ENCODE measurements at places on chromosomes 2 and 18. TPM values are rescaled to one million over a fixed set of nuclear protein-coding genes. Genes with fewer than 3 reads are reported as not detected.

Gene ALPI
- not detected for polyA plus RNA-seq

DNA sequence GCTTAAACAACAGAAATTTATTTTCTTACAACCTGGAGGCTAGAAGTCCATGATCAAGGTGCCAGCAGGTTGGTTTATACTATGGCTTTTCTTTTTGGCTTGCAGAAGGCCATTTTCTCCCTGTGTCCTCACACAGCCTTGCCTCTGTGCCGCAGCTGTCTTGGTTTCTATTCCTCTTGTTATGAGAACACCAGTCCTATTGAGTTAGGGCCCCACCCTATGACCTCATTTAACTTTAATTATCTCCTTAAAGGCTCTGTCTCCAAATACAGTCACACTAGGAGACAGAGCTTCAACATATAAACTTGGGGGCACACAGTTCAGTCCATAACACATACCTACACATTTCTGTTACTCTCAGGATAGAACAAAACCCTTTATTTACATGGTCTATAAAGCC is 17.3 kb upstream of the RHOB start:
- no peak overlapping the region for H3K4me3 ChIP-seq
- H3K4me1 ChIP-seq, result peaks cover 44% of the 10 kb centered on the region
- H3K27ac ChIP-seq, result peak overlapping the region; percentile 35
- DNase-seq, result no peak
- no peaks in the 10 kb centered on the region for H3K36me3 ChIP-seq
- no peaks in the 10 kb centered on the region for H3K27me3 ChIP-seq

DNA sequence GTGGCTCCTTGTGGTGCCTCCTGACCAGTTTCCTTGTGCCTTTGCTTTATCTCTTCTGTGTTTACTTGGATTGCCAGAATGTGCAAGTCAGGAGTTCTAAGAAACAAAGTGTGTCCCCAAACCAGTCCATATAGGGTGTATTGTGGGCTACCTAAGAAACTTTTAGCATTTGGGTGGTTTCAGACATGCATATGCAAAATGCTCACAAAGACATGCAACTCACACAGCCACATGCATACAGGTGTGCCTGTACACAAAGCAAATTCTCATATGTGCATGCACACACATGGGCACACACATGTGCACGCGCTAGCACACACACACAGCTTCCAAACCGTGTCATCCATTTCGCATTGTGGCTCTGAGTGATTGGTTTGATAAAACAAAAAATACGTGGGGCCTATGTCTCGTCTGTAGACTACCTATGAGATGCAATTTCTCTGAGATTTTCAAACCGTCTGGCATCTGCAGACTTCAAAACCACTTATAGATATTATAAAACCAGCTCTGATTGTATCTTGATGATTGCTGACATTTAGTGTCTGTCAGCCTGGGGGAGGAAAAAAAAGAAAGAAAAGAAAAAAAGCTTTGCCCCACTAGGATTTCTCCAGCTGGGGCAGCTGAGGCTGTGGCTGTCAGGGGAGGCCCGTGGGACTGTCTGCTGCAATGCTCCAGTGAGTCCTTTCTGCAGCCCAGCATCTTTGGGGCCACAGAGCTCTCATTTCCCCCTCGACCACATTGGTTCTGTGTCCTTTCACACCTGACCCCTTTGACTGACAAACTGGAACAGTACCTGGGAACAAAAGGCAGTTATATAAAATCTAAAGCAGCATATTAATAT is 556.1 kb downstream of the CMPK2 start:
- no peak for DNase-seq
- H3K27ac ChIP-seq, result no peak overlapping the region
- H3K4me3 ChIP-seq, result no peak overlapping the region
- H3K27me3 ChIP-seq, result no peaks in the 10 kb centered on the region

- no peaks in the 10 kb centered on the region for H3K36me3 ChIP-seq
- no peaks in the 10 kb centered on the region for H3K4me1 ChIP-seq
- H3K27me3 ChIP-seq, result no peaks in the 10 kb centered on the region
- H3K27ac ChIP-seq, result no peak overlapping the region
- DNase-seq, result no peak
Measured at GRCh38 chr18:7609617-7610016, 42.5 kb downstream of the PTPRM start.

DNA sequence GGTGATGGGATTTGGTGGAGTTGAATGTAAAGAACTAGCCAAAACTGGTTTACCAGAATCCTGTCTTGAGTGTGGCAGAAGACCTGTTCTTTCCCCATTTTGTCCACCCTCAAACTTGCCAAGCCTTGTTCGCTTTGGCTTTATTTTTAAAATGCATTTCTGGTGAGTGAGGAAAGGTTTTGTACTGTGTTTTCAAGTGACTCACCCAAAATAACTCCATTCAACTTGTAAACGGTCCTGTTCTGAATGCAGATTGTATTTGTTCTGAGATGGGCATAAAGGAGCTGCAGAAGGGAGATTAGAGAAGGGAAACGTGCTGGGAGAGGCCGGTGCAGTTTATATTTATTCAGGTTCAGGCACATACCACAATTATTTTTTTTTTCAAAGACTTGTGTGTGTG is 5.3 kb upstream of the ITPRID2 start:
- H3K27me3 ChIP-seq, result peaks cover 18% of the 10 kb centered on the region
- no peak overlapping the region for H3K4me3 ChIP-seq
- H3K4me1 ChIP-seq, result no peaks in the 10 kb centered on the region

Gene EPB41L3
- polyA plus RNA-seq, result 0.15 TPM

GRCh38 chr2:146890491-146890890 is 954.3 kb upstream of the ACVR2A start:
- H3K4me1 ChIP-seq, result no peaks in the 10 kb centered on the region
- H3K27me3 ChIP-seq, result no peaks in the 10 kb centered on the region
- no peak overlapping the region for H3K27ac ChIP-seq
- no peaks in the 10 kb centered on the region for H3K36me3 ChIP-seq
- DNase-seq, result no peak

Gene IL36RN
- polyA plus RNA-seq, result not detected

Gene ZDBF2
- 2.7 TPM for polyA plus RNA-seq

Gene POMC
- polyA plus RNA-seq, result 13.0 TPM

DNA sequence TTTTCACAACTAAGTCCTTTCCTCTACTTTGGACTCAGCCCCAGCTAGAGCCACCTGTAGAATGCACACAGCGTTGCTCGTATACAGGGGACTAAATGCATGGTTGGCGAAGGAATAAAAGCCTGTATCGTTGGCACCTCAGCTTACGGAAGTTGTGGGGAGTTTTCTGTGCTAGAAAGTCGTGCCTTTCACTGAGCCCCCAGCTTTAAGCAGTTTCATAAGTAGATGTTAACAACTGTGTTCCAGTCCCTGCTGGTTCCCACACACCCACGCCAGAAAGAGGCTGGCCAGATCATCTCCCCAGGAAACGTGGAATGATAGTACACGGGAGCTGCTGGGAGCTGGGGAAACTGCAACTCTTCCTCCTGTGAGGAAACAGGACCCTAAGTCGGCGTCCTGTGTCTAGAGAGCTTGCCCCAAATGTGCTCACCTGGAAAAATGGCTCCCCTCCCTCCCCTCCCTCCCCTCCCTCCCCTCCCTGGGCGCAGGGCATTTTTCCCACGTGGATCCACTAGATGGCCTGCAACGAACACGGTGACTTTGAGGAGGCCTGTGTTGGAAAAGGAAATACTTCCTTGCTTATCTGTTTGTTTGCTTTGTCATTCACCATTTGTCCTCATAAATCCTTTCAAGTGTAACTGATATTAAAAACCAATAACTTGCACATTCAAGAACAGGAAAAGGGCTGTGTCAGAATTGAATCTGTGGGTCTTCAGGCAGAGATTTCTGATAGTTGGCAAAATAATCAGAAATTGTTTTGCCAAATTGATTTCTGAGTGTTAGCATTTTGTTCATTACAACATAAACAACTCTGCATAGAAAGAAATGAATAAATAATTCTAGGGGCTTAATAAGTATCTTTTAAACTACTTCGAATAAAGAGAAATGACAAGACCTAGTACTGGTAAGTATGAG is 43.9 kb upstream of the RFX8 start:
- no peak overlapping the region for H3K4me3 ChIP-seq
- no peaks in the 10 kb centered on the region for H3K27me3 ChIP-seq
- H3K36me3 ChIP-seq, result peaks cover 5% of the 10 kb centered on the region
- H3K4me1 ChIP-seq, result peaks cover 26% of the 10 kb centered on the region

Gene AGAP1
- polyA plus RNA-seq, result 0.10 TPM

DNA sequence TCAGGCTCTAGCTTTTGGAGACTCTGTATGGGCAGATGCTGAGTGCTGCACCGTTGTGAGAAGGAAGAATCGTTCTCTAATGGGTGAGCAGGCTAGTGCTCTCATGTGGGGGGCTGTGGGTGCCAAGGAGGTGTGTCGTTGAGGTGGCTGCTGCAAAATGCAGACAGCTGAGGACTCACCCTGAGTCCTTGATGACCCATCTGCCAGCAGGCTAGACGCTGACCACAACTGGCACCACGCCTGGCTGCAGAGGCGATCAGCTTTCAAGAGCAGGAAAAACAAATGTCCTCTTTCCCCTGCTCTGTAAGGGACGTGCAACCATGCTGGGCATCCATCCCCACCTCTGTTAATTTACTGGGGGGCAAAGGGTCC is 48.2 kb downstream of the HAUS1 start:
- H3K4me1 ChIP-seq, result peaks cover 36% of the 10 kb centered on the region
- H3K27ac ChIP-seq, result peak overlapping the region; percentile 80
- no peaks in the 10 kb centered on the region for H3K36me3 ChIP-seq
- no peak overlapping the region for H3K4me3 ChIP-seq

- no peak overlapping the region for H3K27ac ChIP-seq
- no peaks in the 10 kb centered on the region for H3K36me3 ChIP-seq
- DNase-seq, result no peak
- H3K27me3 ChIP-seq, result no peaks in the 10 kb centered on the region
- H3K4me1 ChIP-seq, result peaks cover 16% of the 10 kb centered on the region
- H3K4me3 ChIP-seq, result no peak overlapping the region
Measured at GRCh38 chr2:157903626-157904025, 27.5 kb upstream of the ACVR1 start.

Gene SERPINB10
- polyA plus RNA-seq, result not detected

DNA sequence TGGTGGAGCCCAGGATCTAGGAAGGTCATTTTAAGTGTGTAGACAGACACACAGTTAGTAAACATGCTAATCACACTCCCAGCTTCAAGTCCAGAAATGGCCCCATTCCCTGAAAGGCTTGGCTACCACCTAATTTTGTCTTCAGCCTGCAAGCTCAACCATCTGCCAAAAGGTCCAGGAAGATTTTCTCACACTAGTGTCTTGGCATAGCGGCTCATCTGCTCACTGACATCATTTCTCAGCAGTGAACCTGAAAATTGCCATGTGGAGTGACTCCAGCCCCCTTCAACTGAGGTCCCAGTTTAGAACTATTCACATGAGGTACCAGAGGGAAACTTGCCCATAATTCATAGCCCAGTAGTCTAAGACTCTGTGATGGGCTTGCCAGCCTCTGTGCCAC is 748.9 kb downstream of the LRP1B start:
- H3K4me3 ChIP-seq, result no peak overlapping the region
- no peak for DNase-seq
- H3K27me3 ChIP-seq, result no peaks in the 10 kb centered on the region
- no peaks in the 10 kb centered on the region for H3K36me3 ChIP-seq

Gene UBXN2A
- polyA plus RNA-seq, result 13.1 TPM

Gene CXCR1
- not detected for polyA plus RNA-seq

DNA sequence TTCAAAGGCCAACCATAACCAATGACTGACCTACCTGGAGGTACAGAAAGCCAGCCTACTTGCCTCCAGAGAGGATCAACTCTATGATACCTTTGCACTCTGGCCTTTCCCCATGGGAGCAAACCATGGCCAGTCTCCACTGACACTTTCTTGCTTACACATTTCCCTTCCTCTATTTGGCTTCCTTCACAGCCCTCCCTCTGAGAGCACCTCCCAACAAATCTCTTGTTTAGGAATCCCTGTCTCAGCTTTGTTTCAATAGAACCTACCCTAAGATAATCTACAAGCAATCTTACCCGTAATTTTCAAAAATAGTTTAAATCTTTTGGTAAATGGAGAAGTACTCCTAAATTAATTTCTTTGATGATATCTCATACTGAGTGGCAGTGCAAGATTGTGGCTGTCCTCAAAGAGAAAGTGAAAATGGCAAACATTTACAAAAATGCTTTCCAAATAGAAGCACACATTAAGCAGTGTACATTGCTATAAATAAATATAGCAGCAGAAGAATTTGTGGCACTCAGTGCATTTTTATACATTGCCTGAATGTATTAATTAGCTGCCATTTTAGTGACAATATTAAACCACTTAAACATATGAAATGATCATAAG is 140.6 kb downstream of the CCDC148 start:
- no peak overlapping the region for H3K27ac ChIP-seq
- H3K4me1 ChIP-seq, result no peaks in the 10 kb centered on the region
- DNase-seq, result no peak
- no peak overlapping the region for H3K4me3 ChIP-seq
- H3K27me3 ChIP-seq, result peaks cover 7% of the 10 kb centered on the region

- peaks cover 43% of the 10 kb centered on the region for H3K27me3 ChIP-seq
- peak within 1 kb of the TSS; percentile 66 for H3K4me3 ChIP-seq
- H3K4me1 ChIP-seq, result peaks cover 23% of the 10 kb centered on the region
- DNase-seq, result no peak
- no peak within 1 kb of the TSS for H3K27ac ChIP-seq
Measured at GRCh38 chr18:74457043-74457724, at the start of gene DIPK1C. Gene DIPK1C (minus strand): TSS chr18:74457308. CDS start chr18:74457259, 49 bp downstream.

GRCh38 chr18:45621061-45621511 is 5.8 kb downstream of the SLC14A2 start:
- peak; percentile 51 for DNase-seq
- H3K27me3 ChIP-seq, result no peaks in the 10 kb centered on the region
- no peak overlapping the region for H3K27ac ChIP-seq
- H3K4me3 ChIP-seq, result no peak overlapping the region
- no peaks in the 10 kb centered on the region for H3K36me3 ChIP-seq
- no peaks in the 10 kb centered on the region for H3K4me1 ChIP-seq

Gene LCT
- polyA plus RNA-seq, result not detected

DNA sequence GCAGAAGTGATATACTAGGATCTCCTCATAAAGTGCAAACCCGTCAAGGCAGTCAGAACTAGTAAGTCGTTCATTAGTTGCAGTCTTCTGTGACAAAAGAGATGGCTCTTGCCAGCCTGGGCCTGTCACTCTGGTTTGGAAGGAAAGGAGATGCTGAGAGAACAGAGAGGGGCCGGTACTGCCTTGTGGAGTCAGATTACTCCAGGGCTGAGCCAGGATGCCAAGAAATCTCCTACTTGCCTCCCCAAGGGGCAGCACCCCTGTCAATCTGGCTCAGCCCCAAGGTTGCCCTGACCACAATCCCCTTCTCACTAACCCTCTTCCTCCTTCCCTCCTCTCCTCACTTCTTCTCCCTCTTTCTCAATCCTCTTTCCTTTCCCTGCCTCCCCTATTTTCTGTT is 62.9 kb upstream of the ASPRV1 start:
- H3K27ac ChIP-seq, result no peak overlapping the region
- no peaks in the 10 kb centered on the region for H3K27me3 ChIP-seq

Gene UGT1A5
- polyA plus RNA-seq, result not detected

Gene HMSD
- not detected for polyA plus RNA-seq

- no peaks in the 10 kb centered on the region for H3K27me3 ChIP-seq
- H3K4me1 ChIP-seq, result peaks cover 61% of the 10 kb centered on the region
- DNase-seq, result peak; percentile 40
- peak overlapping the region; percentile 79 for H3K27ac ChIP-seq
Measured at GRCh38 chr18:79438898-79439627, 43.3 kb downstream of the NFATC1 start.

DNA sequence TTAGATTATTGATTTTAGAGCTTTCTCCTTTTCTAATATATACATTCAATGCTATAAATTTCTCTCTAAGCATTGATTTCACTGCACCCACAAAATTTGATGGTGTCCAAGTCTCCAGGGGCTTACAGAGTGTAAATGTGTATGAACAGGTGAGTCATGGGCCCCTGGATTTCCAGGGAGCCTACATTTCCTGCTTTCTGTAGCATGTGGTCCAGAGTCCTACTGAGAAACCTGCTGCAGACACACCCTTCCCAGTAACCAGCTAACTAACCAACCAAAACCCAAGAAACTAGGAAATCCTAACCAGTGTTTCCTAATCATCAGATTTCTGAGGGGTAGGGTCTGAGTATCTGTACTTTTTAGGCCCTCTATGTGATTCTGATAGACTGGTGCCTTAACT is 39.5 kb upstream of the TANC1 start:
- no peak for DNase-seq
- no peaks in the 10 kb centered on the region for H3K4me1 ChIP-seq
- H3K27ac ChIP-seq, result no peak overlapping the region
- H3K4me3 ChIP-seq, result no peak overlapping the region

Data from naive thymus-derived CD8-positive, alpha-beta T cell (primary cell).